Esophagus mucosa (tissue), 1 donor: ENCODE measurements at places on chromosomes 6 and 20. TPM values are rescaled to one million over a fixed set of nuclear protein-coding genes. Genes with fewer than 3 reads are reported as not detected.

GRCh38 chr6:12605888-12606345 is 110.7 kb upstream of the PHACTR1 start:
- peak; percentile 88 for ATAC-seq

DNA sequence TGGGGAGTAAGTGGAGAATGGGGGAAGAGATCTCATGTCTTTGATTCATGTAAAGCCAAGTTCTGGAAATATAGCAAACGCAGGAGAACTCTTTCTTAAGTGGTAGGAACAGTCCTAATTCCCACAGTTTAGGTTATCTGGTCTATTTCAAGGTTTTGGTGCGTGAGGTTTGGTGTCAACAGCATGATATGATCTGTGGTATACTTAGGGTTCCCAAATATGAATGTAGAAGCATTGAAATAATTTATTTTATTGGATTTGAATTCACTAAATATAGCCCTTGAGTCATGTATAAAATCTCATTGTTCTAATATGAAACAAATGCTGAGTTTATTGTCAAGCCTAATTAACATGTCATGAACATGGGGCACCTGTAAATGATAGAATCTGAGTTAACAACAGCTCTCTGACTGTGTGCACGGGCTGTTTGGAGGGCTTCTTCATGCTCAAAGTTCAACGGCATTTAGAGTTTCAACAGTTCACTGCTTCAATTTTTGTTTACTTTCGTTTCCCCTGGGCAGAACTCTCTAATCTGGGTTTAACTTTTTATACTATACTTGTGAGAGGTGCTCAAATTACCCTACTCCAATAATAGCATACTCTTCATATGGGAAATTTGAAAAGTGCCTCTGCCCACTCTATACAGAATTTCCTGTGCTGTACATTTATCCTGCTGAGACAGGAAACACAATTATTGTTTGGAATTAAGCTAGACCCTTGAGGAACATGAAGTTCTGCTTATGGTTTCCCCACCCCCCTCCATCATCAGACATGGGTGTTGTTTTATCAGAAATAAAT is 236.3 kb upstream of the ZNF217 start:
- ATAC-seq = no peak

DNA sequence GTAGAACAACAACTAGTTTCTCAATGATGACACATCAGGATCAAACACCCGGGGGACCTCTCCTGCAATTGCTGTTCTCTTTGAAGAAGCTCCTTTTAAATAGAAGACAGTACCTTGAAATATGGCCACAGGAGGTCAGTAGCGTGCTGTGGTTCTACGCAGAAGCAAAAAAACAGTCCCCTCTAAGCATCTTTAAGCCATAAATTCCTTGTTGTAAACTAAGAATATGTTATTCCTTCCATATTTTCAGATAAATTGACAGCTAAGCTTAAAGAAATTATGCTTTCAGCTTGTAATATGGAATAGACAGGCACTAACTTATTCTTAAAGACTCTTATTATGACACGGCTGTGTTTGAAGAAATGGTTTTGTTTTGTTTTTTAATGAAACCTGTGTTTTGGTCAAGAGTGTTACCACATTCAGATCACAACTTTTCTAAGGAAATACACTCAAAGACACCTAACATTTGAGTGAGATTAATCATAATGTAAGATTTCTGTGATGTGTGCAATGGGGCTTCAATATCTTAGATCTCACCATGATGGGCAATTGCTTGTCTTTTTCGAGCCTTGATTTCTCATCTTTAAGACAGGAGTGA is 49.7 kb upstream of the IL20RA start:
- ATAC-seq = peak; percentile 74

GRCh38 chr6:21836772-21837425 is 243.3 kb downstream of the SOX4 start:
- no peak for ATAC-seq

GRCh38 chr6:14309516-14309915 is 191.9 kb downstream of the CD83 start:
- no peak for ATAC-seq

DNA sequence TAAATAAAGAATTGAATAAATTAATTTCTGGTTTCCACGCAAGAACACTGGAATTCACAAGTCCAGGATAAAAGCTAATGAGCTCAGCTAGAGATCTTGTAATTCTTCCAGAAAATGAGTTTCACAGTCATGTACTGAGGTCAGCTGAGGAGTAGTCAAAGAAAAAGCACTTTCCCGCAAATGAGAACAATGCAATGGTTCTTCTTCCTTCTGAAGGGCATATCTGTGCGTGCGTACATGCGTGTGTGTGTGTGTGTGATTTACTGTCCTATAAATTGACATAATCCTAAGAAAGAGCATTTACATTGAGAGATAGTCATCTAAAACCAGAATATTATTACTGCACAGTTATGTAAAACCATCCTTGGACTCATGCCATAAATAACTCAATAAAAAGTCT is 968.9 kb upstream of the EYS start:
- no peak for ATAC-seq

DNA sequence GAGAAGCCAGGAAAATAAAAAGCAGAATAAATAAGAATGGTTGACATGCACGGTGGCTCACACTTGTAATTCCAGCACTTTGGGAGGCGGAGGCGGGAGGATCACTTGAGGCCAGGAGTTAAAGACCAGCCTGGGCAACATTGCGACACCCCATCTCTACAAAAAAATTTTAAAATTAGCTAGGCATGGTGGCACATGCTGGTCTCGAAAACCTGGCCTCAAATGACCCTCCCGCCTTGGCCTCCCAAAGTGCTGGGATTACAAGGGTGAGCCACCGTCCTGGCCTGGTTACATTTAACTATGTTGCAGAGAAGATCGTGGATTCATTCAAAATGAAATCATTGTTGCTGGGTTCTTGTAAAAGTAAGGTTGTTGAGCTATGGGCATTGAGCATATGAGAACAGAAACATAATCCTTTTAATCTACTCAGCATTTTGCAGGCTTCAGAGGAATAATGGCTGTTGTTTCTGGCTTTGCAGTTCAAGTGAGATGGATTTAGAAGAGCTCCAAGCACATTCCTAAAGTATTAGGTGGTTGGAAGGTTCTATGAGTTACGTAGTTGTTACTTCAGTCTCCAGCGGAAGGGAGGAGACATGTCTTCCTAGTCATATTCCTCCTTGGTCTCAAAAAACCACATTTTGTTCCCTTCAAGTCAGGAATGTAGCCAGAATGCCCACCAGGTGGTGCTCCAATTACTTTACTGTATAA is 45.6 kb upstream of the RAB23 start:
- ATAC-seq = peak; percentile 100

DNA sequence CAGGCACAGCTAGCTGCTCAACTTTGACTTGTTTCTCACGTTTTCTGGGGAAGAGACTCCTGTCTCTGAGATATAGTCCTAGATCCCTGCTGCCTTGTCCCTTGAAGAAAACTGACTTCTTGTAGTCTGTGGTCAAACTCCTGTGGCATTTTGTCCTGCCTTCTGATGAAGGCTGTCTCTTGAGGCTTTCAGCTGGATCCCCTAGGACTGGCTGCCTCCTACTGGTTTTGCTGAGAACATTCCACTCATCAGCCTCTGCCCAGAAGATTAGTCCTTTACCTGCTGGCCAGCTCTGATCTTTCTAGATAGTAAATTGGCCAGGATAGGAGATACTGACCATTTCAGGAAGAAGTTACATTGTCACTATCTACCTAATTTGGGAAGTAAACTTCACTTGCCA is 71.9 kb upstream of the CNR1 start:
- peak; percentile 51 for ATAC-seq

Gene IMPG1
- not detected for total RNA-seq

Gene KCNK17
- total RNA-seq = 0.12 TPM

Gene PRPH2
- 0.08 TPM for total RNA-seq
